Activated T-cell treated with anti-CD3 and anti-CD28 coated beads for 1 hour (primary cell): ENCODE measurements at places on chromosomes 2 and 18.

DNA sequence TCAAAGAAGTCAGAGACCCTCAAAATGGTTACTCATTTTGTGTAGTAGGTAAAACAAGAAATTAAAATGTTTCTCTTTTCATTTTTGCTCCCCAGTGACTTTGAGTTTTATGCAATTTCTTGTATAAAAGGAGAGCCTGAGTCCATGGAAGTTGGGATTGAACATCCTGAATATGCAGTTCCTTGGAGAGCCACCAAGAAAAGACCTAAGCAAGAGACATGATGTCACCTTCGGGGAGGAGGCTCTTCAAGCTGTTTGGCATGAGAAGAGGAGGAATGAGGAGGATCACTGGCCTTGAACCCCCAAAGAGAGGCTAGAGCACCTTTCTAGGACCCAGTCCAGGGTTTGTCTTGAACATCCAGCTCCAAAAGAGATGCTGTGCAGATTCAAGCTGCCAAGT is 83.5 kb upstream of the STPG4 start:
- DNase-seq = no peak

GRCh38 chr2:75153221-75153620 is 46.1 kb downstream of the TACR1 start:
- DNase-seq = no peak

- no peak for DNase-seq
Measured at GRCh38 chr2:21972586-21972985, 848.8 kb downstream of the TDRD15 start.

- DNase-seq = no peak
Measured at GRCh38 chr18:58287353-58288274, 243.6 kb downstream of the NEDD4L start.

- DNase-seq = no peak
Measured at GRCh38 chr2:220151341-220151740, 523.9 kb downstream of the SLC4A3 start.

GRCh38 chr18:3060667-3061580 is 48.0 kb upstream of the LPIN2 start:
- DNase-seq = no peak

DNA sequence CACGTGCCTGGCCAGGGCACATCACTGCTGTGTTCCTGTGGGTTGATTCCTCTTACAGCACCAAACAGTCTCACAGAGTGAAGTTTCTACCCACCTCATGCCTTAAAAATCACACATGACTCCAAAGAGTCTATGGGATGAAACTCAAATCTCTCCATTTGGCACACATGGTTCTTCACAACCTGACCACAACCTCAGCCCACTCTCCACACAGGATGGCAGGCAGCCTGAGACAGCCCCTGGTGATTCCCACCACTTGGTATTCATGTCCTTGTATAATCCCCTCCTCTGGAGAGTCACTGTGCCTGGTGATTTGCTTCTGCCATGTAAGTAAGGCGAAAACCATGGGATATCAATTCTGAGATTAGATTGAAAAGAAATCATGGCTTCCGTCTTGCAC is 46.2 kb downstream of the LBH start:
- DNase-seq = no peak

- no peak for DNase-seq
Measured at GRCh38 chr2:235264512-235264911, 229.3 kb upstream of the AGAP1 start.

DNA sequence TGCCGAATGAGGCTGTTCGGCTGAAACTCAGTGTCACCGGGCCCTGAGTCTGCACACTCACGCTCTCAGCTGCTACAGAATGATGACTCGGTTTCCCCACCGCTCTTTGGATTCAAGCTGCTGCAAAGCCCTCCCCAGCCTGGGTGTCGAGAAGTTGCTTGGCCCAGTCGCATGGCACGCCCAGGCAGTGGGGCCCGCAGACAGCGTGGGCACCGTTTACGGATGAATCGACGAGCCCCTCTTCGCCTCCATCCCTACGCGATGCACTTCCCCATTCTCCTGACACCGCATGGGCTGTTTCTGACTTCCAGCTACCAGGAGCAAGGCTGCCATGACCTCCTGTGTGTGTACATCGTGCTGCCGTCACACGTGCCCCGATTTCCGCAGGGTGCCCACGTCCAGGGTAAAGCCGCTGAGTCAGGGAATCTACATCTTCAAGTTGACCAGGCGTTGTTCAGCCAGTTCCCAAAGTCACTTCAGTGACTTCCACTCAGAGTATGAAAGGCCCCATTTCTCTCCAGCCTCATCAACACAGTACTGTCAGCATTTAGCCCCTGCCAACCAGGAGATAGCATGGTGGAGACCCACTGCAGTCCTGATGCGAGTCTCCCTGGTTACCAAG is 60.3 kb upstream of the GPC1 start:
- DNase-seq = no peak

DNA sequence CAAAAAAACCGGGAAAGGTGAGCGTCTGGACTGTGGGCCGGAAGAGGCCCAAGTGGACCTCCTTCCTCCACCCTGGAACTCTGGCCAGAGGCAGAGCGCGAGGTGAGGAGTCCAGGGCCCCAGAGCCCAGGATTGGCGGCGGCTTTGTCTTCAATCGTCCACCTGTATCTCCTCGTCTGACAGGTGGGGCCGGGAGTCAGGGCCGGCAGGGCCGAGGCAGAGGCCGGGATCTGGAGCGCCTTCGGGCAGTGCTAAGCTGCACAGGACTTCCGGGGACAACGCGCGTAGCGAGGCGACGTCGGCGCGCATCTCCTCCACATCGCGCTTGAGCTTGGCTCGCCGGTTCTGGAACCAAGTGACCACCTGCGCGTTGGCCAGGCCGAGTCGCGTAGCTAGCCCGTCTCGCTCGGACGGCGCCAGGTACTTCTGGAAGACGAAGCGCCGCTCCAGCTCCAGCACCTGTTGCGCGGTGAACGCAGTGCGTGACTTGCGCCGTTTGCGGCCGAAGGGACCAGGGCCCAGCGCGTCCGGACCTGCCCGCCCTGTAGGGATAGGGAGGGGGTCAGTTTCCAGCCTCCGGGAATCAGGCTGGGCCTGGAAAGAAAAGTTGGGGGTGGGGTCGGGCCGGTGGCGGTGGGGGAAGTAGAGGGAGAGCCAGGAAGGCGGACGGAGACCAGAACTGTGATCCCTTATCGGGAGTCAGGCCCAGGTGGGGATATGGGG is 1.5 kb downstream of the LBX2 start:
- DNase-seq = no peak

GRCh38 chr2:20963867-20964266 is 80.0 kb downstream of the APOB start:
- no peak for DNase-seq

GRCh38 chr2:19837235-19837766 is 64.5 kb downstream of the TTC32 start:
- DNase-seq = no peak

- DNase-seq = no peak
Measured at GRCh38 chr2:55923091-55923981, at the start of gene EFEMP1. Gene EFEMP1 (minus strand): TSS chr2:55923782. CDS start chr2:55922440, 1,342 bp downstream.

DNA sequence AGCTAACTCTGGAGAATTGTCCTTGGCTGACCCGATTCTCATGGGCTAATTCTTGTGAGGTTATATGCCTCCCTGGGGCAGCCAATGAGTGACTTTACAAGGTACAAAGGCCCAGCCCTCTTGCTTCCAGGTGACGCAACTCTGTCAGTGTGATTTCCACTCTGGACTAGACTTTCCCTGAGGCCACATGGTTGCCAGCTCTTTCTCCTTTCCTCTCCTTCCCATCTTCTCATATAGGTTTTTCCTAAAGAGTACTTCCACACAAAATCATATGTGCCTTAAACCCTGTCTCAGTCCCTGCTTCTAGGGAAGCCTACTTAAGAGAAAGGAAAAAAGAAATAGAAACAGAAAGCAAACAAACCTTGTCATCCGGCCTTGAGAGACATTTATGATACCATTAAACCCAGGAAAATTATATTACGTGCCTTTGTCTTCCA is 226.2 kb upstream of the ZSWIM2 start:
- no peak for DNase-seq

- no peak for DNase-seq
Measured at GRCh38 chr2:58896638-58897037, 655.5 kb upstream of the FANCL start.

DNA sequence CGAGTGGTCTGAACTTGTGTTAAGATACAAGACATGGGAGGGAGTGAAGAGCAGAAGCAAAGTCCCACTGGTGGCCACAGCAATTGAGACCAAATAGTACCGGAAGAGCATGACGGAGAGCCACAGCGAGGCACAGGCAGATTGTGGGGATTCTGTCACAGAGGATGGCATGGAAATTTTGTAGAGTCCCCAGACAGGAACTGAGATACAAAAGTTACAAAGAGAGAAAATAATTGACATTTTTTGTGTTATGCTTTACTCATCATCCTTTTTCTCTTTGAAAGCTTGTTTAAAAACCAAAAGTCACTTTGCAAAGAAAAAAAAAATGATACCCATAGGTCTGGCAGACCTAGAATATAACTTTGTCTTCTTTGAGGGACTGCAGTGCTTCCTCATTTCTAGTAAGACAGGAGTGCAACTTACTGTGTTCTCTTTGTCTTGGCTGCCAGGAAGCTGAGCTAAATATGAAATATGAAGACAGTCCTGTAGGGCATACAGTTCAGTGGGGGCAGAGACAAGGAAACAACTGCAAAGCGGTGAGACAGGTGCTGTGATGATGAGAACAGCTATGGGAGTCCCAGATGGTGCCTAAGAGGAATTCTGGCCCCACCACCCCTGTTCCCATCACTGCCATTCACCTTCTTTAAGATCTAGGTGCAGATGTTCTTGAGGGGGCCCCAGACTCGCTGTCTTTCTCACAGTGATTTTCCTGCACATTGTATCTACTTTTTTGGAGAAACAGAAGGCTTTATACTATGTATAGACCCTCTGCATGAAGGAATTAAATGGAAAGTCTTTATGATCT is 5.2 kb downstream of the ARHGAP25 start:
- no peak for DNase-seq

DNA sequence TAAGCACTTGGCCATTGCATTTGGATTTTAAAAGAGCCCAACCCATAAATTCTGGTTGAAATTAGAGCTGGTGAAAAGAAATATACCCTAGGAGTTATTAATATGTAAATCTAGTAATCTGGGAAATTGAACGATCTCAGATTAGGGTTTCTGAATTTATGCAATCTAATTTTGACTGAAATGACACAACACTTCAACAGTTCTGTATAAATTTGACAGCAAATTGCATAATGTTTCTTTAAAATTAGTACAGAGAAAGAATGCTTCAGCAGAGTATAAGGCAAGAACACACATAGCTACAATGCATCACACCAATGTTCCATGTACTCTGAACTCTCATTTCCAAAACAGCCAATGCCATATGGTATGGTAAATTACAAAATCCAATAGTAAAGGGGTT is 201.5 kb upstream of the ITGA4 start:
- no peak for DNase-seq

- no peak for DNase-seq
Measured at GRCh38 chr2:21229302-21229701, 105.5 kb downstream of the TDRD15 start.

- DNase-seq = no peak
Measured at GRCh38 chr18:28778706-28779105, 601.8 kb upstream of the CDH2 start.

- DNase-seq = peak; percentile 22
Measured at GRCh38 chr2:127064642-127065250, 42.2 kb downstream of the BIN1 start.

- DNase-seq = no peak
Measured at GRCh38 chr2:64448041-64448426, 5.9 kb upstream of the LGALSL start.

- DNase-seq = no peak
Measured at GRCh38 chr2:146748046-146748445, 1096.8 kb upstream of the ACVR2A start.
